ENCODE measurements at places on chromosomes 6 and 20.

- DNase-seq = no peak
Measured at GRCh38 chr6:65989676-65990075, 282.6 kb upstream of the EYS start.

DNA sequence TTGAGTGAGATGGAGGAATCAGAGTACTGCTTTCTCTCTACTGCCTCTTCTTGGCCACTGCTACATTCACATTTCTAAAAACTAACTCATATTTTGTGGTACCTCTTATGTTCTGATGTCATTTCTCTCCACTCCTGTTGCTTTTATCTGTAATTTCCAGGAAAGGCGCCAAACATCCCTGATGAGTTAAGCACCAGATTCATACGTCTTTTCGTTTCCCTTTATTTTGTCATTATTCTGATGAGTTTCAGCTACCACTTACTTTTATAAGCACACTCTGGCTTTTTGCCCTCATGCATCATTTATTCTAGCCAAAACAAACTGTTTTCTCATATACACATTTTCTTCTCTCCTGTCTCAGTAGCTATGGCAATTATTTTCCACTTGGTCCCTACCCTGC, 680.0 kb downstream of the RNF144B start:
- DNase-seq = no peak

- DNase-seq = no peak
Measured at GRCh38 chr6:141541581-141542324, 591.0 kb upstream of the GJE1 start.

GRCh38 chr6:159038914-159039884, 5.6 kb downstream of the TAGAP start:
- DNase-seq = no peak

DNA sequence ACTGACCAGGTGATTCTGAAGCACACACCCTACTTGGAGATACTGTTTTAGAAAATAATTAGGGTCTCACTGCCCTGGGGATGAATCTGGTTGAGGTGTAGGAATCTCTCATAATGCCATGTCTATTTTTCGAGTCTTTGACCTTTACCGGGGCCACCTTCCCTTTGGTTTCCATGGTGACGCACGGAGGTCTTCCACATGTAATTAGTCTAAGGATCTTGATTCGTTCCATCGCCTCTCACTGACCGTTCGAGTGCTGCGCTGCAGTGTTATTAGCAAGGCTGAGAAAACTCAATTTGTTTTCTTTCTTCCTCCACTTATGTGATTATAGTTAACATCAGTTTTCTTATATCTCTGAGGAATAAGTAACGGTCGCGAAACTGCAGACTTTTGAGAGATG, 144.3 kb upstream of the SPACA1 start:
- no peak for DNase-seq

DNA sequence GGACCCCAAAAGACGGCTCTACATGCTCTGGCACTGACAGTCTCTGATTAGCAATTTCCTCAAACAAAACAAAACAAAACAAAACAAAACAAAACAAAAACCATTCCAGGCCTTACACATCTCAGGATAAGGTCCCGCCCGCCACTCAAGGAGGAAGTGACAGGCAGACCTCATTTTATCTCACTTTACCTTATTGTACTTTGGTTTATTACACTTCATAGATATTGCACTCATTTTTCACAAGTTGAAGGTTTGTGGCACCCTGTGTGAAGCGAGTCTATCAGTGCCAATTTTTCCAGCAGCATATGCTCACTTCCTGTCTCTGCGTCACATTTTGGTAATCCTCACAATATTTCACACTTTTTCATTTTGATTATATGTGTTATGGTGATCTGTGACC, 15.2 kb downstream of the ZBP1 start:
- no peak for DNase-seq

DNA sequence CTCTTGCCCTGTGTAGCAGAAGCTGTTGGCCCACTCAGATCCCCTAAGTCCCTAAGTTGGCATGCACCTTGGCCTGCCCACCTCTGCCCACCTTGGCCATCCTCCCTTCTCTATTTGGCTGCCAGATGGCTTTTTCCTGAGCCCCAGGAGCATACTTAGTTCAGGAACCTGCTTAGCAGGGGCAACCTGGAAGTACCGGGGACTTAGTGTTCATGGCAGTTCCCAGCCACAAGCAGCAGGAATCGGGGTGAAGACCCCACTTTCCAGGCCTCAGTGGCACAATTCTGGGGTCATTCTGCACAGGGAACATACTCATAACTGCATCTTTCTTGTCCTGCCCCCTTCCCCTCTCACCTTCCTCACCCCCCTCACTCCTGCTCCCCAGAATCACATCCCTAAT, 158.0 kb upstream of the PMEPA1 start:
- no peak for DNase-seq

- no peak for DNase-seq
Measured at GRCh38 chr20:62891111-62891510, 29.5 kb upstream of the TCFL5 start.

- DNase-seq = no peak
Measured at GRCh38 chr20:41534170-41534569, 84.0 kb downstream of the CHD6 start.
